ENCODE measurements at places on chromosomes 3 and 15.

GRCh38 chr3:3170998-3171397 lies 8.5 kb downstream of the CRBN start:
- no peak for DNase-seq

DNA sequence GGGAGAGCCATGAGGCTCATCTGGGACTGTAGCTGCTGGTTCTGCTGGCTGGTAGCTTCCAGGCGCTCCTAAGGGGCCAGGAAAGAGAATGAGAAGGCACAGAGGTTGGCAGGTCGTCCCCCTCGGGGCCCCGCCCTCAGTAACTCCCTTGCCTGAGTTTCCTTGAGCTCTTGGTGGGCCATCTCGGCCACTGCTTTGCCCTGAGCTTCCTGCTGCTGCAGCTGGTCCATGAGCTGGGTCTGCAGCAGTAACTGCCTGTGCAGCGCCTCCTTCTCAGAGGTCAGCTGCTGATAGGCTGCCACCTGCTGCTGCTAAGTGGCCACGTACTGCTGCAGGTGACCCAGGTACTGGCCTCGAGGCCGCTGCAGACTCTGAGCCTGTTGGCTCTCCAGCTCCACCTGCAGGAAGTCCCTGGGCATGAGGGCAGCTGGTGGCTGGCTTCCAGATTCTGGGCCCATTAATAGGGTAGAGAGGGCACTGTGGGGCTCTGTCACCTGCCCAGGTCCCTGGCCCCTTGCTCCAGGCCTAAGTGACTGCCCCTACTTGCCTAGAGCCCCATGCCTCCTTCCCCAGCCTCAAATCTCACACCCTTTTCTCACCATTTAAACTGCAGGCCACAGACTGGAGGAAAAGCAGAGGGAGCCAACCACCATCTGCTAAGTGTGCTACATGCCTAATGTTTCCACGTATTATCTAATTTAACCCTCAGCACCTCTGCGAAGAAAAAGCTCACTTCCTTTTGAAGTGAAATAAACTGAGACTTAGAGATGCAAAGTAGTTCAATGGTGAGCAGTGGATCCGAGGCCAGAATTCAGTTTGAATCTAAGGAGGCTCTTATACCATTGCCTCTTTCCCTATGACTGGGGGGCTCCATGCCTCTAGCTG lies 10.8 kb upstream of the VPS33B start:
- DNase-seq = peak; percentile 37

- no peak for DNase-seq
These were observed 71.3 kb upstream of the CORO2B start for GRCh38 chr15:68507447-68507846.

DNA sequence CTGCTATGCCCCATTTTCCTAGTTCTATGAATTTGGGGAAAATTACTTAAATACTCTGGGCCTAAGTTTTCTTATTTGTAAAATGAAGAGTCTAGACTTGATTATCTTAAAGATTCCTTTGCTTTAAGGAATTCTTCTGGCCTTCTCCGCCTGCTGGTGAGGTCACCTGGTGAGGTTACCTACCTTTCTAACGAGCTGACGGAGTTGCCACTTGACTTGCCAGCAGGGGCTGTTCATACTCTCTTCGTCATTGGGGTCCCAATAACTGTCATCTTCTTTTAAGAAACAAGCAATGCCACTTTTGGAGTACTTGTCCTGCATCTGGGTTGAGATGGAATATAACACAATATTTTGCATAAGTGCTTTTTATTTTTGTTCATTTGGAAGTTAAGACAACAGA lies 8.6 kb downstream of the TNFSF10 start:
- no peak for DNase-seq

DNA sequence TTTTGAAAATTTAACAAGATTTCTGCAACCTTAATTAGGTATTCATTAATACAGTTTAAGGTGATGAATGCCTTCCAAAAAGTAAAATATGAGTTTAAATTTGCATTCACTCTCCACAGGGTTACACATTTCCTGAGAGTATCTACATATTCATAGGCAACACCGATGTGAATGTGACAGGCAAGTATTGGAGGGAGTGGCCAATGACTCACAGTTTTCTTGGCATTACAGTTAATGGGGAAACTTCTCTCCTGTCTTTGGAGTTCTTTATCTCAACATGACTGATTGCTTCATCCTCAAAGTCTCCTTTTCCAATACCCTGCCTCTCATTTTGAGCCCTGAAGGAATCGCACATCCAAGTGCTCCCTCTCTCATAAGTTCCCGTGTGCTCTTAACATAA lies 181.9 kb upstream of the CHL1 start:
- no peak for DNase-seq

GRCh38 chr3:58353722-58354553 lies 21.2 kb downstream of the PXK start:
- DNase-seq = no peak

- no peak for DNase-seq
These were observed 254.5 kb upstream of the SOX2 start for GRCh38 chr3:181457190-181457589.

DNA sequence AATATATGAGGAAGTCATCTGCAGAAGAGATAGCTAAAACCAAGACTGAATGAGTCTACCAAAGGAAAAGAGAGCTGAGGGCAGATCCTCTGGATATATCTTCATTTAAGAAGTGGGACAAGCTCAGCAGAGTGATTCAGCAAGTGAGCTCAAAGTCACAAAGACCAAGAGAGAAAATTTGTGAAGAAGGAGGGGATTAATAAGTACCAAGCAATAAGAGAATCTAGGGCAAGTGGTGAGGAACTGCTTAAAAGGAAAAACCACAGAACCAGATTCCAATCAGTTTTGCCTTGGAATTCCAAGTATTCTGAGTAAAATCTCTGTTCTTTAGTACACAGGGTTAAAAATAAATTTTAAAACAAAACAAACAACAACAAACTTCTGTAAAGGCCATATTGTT lies 3.6 kb downstream of the EHHADH start:
- no peak for DNase-seq

DNA sequence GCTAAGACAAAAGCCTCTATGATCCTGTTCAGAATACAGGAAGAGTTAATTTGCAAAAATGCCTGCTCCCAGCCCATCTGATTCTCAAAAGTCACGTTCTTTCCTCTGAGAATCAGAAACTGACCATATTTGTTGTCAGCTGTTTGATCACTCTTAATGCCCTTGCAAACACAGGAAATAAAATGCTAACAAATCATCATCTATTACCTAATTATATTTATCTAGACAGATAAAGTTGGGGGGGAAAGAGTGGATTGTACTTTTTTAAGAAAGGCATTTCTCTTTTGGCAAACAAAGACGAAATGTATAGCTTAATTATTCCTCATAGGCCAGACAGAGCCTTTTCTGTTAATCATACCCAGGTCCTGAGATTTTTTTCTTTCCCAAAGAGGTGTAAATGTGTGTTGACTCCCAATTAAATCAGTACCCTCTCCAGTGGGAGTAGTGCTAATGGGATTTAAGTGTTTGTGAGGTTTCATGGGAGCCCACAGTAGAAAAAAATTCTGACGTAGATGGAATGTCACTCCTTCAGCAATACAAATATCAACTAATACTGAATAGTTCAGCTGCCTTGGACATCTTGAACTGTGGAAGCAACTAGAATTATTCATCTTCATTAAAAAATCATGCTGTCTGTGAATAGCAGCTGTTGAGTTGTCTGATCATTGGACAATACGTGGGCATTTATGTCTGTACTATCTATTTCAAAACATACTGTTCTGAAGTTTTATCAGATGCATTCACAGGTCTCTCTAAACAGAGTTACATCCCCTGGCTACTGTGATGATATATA lies 22.5 kb upstream of the BNIP2 start:
- no peak for DNase-seq

All from CD8-positive, alpha-beta memory T cell (primary cell).